GM23248 (cell line): ENCODE measurements at places on chromosomes 4 and X. TPM values are rescaled to one million over a fixed set of nuclear protein-coding genes. Genes with fewer than 3 reads are reported as not detected.
A peak's percentile ranks its signal among the peaks of the same experiment; 100 is the strongest.

DNA sequence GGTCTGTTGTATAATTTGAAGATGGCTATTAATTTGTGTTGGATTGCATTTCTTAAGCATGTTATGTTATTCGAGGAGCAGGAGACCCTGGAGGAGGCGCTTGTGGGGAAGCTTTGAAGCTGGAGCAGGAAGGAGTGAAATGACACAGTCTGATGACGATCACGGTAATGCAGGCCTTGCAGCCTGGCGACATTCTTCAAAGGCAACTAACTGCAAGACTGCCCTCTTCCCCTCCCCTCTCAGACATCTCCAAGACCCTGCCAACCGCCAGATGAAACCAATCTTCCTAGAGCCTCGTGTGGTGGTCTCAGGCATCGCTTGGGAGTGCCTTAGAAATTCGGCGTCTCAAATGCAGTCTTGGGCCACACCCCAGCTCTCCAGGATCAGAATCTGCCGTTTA is 16.1 kb downstream of the CLCN4 start:
- DNase-seq: peak; percentile 7

- no peak for DNase-seq
These were observed 84.2 kb downstream of the CAMK2D start for GRCh38 chr4:113677325-113677724.

DNA sequence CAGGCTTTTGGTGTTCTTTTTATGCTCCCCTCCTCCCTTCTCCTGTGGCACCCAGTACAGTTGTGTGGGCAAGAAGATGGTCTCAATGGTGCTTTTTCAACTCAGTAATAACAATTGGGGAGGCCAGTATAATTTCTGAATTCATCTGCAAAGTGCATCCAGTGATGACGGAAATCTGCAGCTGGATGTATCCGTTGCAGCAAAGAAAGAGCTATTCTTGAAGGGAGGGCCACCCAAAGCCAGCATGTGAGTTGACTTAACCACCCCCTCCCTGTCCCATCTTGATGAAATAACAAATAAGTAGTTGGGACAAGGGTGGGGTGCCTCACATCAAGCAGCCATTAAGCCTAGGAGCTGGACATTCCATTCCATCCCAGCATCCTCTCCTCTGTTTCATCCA is 30.7 kb downstream of the TSC22D3 start:
- no peak for DNase-seq

- DNase-seq: no peak
These were observed 1084.1 kb downstream of the TECRL start for GRCh38 chr4:63325140-63325539.

DNA sequence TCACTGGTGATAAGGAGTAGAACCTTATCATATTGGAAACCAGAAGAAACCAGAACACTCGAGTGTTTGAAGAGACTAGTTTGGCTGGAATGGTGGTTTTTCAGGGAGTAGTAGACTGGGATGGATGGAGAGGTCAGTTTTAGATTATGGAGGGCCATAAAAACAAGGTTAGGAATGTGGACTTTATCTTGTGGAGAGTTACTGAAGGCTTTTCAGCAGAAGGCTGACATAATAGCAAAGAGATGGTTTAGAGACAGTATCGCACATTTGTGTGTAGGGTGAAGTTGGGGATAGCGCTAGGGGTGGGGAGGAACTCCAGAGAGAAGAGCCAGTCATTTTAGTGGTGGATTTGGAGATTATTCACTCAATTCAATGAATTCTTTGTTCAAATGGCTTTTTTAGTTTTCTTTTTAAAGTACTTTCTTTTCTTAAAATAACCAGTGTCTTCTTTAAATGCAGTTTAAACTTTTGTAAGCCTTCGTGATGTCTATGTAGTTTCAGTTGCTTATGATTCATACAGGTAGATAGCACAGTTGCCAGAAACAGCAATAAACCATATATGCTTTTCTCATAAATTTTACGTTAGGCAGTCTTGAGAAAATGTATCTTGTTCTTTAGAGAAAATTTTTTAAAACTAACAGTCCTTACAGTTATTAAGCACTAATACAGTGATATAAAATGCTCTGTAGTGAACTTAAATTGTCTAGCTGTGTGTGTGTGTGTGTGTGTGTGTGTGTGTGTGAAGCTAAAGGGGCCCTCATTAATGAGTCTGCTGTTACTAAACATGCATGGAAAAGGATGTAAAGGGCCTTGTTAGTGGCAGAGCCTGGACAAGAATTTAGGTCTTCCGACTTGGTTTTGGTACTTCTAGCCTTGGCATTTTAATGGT is 3.8 kb downstream of the ARHGAP10 start:
- DNase-seq: peak; percentile 34

- no peak for DNase-seq
These were observed 21.6 kb upstream of the DUSP9 start for GRCh38 chrX:153625271-153626024.

DNA sequence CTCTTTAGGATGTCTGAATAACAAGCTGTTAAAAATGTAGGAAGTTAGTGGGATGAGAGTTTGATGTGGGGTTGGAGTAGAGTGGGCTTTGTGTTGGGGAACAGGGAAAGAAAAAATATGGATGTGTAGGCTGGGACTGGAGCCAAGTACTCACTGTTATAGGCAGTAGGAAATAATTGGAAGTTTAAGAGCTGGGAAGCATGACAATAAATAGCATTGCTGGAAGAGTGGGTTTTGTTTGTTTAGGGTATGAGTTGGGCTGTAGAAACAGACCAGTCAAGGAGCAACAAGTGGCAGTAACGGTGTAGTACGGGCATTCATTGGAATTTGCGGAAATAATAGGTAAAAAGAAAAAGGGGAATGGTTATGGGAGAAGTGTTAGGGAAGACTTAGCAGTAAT is 81.6 kb downstream of the KDM6A start:
- no peak for DNase-seq

DNA sequence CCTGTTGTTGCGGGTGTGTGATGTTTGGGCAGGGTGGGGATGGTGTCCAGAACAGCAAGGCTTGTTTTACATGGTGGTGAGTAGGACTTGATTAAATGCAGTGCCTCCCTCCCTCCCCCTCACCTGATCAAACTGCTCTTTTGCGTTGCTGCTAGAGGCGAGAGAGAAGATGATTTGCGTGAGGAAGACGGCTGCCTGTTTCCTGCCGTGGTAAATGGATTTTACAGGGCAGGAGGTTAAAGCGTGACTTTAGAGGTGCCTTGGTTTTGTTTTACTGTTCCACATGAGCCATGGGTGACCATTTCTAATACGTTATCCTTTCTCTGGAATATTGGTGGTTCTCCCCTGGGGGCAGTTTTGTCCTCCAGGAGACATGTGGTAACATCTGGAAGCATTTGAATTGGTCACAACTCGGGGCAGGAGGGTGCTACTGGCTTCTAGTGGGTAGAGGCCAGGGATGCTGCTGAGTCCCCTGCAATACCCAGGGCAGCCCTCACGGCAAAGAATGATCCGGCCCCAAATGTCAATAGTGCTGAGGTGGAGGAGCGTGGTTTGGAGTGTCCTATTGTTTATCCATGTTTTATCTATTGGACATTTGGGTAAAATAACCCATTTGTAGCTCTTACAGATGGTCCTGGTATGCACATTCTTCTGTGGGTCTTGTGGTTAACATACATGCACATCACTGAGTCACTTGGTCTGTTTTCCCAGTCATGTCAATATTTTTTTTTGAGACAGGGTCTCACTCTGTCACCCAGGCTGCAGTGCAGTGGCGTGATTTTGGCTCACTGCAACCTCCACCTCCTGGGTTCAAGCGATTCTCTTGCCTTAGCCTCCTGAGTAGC is 73.7 kb downstream of the SHROOM2 start:
- peak; percentile 68 for DNase-seq

- no peak for DNase-seq
These were observed 46.7 kb downstream of the GRIA3 start for GRCh38 chrX:123230798-123231197.

- DNase-seq: no peak
These were observed 56.9 kb upstream of the PDGFRA start for GRCh38 chr4:54172156-54172555.

DNA sequence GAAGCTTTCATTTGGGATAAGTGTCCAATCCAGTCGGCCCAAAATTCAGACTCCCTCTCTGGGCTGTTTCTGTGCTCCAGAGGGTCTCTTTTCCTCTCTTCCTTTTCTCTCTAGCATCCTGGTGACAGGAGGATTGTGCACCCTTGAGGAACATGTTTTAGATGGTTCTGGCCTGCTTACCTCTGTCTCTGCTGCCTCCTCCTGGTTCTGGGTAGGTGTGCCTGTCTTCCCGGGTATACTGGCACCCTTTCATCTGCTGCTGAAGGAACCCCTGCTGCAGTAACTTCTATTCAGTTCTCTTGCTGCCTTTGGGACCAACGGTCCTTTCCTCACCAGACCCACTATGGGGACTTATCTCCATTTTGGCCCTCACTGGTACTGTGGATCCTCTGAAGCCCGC is 53.2 kb downstream of the HMGB2 start:
- no peak for DNase-seq

DNA sequence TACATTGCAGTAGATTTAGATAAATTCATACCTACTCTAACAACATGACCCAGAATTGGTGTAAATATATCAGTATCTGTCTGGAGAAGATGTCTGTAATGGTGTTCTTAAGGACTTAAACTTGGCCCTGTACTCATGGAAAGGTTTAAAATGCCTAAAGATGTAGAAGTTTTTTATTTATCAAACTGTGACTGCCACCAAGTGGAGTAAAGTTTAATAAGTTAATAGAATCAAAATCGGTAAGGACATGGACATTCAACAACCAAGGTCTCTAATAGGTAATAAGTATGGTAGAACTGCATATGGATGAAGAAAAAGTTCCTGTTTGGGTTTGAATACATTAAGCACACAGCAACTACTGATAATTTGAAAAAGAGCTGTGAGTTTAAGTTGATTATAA is 474.0 kb upstream of the NDST3 start:
- DNase-seq: no peak

DNA sequence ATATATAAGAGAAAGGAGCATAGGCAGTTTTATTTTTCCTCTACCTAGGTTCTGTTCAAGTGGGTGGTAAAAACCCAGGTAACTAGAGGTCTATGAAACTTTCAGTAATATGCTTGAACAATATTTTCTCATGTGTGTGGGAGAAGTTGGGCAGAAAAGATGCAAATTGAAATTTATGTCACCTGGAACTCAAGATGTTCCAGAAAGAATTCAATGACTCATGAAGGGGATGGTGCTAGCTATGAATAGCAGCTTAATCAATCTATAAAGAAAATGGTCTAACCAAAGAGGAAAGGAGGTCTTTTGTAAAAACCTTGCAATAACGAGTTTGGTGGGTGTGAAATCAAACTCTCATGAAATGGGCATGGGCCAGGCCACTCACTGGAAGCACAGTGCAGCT is 263.8 kb downstream of the INPP4B start:
- peak; percentile 7 for DNase-seq

DNA sequence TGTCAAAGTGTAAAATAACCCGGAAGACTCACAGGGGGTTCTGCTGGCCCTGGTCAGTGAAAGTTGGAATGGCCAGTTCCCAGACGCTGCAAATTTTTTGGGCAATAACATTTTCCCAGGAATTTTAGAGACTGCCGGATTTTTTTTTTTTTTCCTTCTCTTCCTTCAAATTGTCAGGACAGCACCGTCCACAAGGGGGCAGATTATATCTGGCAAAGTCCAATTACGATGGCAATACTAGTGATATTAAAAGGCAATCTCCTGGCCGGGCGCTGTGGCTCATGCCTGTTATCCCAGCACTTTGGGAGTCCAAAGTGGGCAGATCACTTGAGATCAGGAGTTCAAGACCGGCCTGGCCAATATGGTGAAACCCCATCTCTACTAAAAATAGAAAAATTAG is 20.5 kb downstream of the SLC25A5 start:
- peak; percentile 64 for DNase-seq

DNA sequence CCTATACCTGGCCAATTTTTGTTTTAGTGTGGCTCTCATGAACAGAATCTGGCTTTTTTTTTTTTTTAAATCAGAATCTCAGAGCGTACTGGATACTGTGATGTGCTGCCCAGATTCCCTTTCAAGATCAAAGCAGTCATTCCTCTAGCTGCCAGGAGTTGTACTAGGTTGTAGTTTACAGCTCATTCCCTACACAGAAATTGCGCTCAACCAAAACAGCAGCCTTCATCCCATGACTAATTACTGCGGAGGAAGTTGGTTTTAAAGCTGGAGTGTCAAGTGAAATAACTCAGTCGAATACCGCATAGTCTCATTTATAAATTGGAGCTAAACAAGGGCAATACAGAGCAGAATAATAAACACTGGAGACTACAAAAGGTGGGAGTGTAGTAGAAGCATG is 12.2 kb upstream of the TMPRSS11B start:
- no peak for DNase-seq

- DNase-seq: peak; percentile 40
These were observed 35.8 kb downstream of the GPR82 start for GRCh38 chrX:41759817-41760216.

DNA sequence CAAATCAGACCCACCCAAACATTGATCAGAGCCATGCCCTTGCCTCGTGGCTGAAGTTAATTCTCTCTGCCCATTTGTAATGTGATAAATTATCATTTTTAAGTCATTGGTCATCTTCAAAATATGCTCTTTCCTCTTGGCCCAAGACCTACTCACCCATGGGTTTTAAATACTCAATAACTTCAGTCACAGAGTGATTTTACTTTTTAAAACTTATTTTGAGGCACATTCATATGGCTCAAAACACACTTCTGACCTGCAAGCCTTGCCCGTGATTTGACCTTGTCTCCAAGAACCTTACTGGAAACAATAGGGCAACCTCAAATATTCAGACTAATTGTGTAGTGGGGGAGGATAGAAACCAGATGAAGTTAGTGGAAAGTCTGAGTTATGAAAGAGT is 176.2 kb upstream of the LNX1 start:
- DNase-seq: peak; percentile 80

- no peak for DNase-seq
These were observed 18.8 kb downstream of the SLC25A31 start for GRCh38 chr4:127748957-127749356.

- peak; percentile 29 for DNase-seq
These were observed 114.8 kb upstream of the MED14 start for GRCh38 chrX:40849906-40850823.

- DNase-seq: no peak
These were observed 494.1 kb downstream of the PRR32 start for GRCh38 chrX:127313635-127314034.

DNA sequence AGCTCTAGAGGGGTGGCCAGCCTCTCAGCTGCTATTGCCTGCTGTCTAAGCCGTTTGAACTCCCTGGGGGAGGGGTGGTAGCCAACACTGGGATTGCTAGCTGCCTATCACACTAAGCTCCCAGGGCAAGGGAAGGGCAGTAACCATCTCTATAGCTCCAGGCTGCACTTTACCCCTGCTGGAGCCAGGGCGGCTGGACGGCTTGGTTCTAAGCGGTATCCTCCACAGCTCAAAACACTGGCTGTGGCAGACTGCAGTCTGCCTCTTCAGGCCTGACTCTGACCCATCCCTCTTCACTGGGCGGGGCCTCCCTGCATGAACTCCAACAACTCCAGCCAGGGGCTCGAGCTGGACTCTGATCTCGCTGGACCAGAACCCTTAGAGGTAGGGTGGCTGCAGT is 55.3 kb upstream of the GNRHR start:
- no peak for DNase-seq

Gene FAM53A
- 3.8 and 15.3 TPM in 2 replicates for total RNA-seq

Gene TMEM35A
- total RNA-seq: 0.32 and 0.76 TPM in 2 replicates

Gene MMAA
- total RNA-seq: 5.5 and 7.6 TPM in 2 replicates

Gene RTL5
- 1.0 and 1.8 TPM in 2 replicates for total RNA-seq

Gene LRP2BP
- 0.13 TPM in 1 of 2 replicates, not detected in the other for total RNA-seq

Gene LRAT
- total RNA-seq: not detected in 2 replicates

Gene ANKRD37
- total RNA-seq: 4.4 and 11.1 TPM in 2 replicates

Gene ANOS1
- not detected in 2 replicates for total RNA-seq

Gene PNMA6A
- 0.22 and 1.1 TPM in 2 replicates for total RNA-seq

Gene SHOX
- not detected in 2 replicates for total RNA-seq

Gene BEX1
- 73.0 and 91.8 TPM in 2 replicates for total RNA-seq

Gene CLNK
- not detected in 2 replicates for total RNA-seq

Gene SPANXA1
- total RNA-seq: not detected in 2 replicates
